Activated effector memory CD4-positive, alpha-beta T cell treated with Interleukin-2 at 50 U/mL for 16 hours (primary cell): ENCODE measurements at places on chromosomes 16 and 17.
A peak's percentile ranks its signal among the peaks of the same experiment; 100 is the strongest.

- no peak for DNase-seq
These were observed 65.1 kb downstream of the SOCS1 start for GRCh38 chr16:11190588-11191560.

DNA sequence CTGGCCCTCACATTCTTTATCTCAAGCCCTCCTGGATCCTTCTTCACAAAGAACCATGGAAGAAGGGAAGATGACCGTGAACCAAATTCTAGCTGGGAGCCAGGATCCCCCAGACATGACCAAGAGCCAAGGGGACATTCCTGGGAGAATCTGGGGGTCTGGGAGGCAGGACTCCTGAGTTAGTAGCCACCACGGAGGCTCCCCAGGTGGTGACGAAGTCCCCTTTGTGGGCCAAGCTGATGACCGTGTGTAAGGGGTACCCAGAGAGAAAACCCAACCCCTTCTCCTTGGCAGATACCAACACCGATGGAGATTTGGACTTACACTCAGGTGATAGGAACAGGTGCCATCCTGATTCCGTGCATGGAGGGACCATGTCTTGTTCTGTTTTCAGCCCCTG lies 6.8 kb upstream of the GFAP start:
- no peak for DNase-seq

- DNase-seq = no peak
These were observed 883 bp upstream of the SPN start for GRCh38 chr16:29662000-29662728.

DNA sequence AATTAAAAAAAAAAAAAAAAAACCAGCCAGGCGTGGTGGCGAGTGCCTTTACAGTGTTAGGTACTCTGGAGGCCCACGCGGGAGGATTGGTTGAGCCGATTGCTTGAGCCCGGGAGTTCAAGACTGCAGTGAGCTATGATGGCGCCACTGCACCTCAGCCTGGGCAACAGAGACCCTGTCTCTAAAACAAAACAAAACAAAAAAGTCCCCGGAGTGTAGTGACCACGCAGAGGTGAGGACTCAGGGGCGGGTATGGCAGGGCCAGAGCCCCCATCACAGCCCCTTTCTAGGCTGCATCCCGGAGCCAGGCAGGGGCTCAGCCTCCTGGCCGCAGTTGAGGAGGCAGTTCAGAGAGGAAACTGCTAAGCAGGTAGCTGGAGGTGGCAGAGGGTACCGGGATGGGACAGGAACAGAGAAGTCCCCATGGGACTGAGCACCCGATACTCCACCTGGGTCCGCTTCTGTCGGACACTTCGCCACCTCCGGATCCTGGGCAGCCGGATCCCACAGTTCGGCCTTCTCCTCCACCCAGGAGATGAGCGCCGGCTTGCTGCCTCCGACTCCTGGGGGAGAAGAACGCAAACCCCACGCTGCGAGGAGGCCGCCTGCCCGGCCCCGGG lies 800 bp downstream of the ZNF747 start:
- DNase-seq = no peak

DNA sequence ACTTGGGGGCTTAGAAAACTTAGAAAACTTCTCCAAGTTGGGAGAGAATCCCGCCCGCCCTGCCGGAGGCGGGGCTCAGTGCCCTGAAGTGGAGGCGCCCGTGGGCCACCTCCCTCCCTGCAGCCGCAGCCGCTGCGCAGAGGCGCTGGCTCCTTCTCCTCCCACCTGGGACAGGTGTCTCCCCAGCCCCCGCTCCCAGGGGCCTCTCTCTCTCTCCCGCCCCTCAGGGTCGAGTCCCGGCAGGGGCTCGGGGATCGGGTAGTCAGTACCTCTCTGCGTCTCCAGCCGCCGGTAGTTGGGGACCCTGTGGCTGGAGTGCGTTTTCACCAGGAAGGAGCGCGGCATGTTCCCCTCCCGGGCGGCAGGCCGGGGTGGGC lies 257 bp downstream of the SNAI3 start:
- DNase-seq = peak; percentile 40
